ENCODE measurements at places on chromosomes 3 and 15.

DNA sequence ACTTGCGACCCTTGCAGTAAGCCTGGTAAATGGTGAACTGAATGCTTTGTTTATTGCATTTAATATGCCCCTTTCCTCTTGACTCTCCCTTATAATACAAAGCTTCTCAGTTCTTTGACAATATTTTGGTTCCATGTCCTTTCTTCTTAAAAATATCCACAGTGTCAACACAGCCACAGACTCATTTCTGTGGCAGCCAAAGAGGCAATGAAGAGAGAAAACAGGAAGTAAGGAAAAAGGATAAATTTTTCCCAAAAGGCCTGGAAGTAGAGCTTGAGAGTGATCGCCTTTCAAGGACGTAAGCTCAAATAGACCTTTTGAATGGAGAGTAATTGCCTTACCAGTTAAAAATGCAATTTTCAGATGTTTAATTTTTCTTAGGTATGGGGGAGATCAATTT, 59.4 kb downstream of the PEX5L start:
- no peak for DNase-seq

DNA sequence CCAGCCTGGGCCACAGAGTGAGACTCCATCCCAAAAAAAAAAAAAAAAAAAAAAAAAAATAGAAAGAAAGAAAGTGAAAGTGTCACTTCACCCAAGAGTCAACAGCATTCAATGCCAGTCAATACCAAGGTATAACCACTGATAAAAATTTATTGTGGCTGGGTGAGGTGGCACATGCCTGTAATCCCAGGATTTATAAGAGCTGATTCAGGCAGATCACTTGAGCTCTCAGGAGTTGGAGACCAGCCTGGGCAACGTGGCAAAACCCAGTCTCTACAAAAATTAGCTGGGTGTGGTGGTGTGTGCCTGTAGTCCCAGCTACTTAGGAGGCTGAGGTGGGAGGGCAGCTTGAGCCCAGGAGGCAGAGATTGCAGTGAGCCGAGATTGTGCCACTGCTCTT, 46.5 kb upstream of the PIK3CB start:
- DNase-seq, result no peak

GRCh38 chr15:79292011-79292410, 9.5 kb downstream of the ANKRD34C start:
- DNase-seq, result no peak

DNA sequence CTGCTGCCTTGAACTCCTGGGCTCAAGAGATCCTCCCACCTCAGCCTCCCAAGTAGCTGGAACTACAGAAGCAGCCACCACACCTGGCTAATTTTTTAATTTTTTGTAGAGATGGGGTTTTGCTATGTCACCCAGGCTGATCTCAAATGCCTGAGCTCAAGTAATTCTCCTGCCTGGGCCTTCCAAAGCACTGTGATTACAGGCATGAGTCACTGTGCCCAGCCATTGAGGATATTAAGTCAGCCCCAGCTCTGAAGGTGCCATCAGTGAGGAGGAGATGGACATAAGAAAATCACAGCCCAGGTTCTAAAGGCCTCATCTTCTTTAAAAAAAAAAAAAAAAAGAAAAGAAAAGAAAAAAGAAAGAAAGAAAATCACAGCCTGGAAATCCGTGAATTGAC, 26.6 kb upstream of the PSTPIP1 start:
- DNase-seq, result no peak

GRCh38 chr15:94412979-94413746, 181.8 kb downstream of the MCTP2 start:
- DNase-seq, result no peak

DNA sequence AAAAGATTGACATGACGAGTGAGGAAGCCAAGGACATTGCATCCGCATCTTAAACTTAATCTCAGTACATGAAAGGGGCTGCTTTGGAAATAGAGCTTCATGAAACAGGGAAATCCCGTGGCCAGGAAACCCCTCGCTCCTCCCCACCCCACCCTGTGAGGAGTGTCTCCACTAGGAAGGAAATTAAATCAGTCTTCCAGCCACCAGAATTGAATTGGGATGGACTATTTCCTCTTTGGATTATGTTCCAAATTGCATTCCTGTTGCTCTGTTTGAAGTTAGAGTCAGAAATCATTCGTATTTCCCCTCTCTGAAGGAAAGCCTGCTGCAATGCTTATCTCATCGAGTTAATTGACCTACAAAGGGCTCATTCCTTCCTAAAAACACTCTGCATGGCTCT, 35.8 kb downstream of the CLDN11 start:
- DNase-seq, result no peak

DNA sequence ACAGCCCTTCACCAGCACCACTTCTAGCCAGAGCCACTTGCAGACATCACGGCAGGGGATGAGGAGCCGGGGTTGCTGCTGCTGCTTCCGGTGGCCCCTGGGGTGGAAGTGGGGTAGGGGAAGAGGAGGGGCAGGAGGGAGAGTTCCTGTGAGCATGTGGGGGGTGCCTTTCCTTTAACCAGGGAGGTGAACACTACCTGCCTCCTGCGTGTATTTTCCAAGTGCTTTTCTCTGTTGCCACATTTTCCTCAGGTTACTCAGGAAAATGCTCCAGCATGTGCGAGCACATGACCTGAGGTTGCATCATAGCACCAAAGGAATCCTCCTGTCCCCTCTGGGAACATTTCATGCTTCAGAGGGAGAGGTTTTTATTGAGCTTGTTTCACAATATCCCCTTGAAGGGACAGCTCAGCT, 12.2 kb upstream of the SACM1L start:
- DNase-seq, result peak; percentile 39

DNA sequence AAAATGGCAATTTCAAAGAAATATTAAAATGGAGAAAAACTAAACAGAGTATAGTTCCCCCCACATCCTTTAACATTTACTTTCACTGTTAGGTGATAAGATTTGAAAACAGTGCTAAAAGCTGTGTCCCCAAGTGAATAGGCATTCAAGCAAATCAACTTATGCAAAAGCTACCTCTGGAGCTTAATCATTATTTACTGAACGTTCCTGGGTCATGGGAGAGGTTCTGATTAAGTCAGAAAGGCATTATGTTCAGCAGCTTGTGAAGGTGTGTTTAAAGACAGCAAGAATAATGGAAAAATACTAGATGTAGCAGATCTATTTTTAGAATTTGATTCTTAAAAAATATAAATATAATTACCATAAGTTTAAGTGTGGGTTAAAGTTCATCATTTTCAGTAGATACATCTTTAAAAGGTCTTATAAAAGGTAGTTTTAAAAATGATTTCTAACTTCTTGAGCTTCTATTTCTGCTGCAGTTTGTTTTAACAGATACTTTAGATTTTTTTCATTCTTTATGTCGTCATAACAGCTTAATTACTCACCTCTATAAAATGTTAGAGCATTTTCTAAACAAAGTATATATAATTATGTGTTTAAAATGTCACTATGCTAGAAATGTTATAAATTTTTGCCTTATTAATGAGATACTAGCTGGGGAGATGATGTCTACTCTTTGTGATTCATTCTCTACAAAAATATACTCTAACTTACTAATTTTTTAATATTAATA, 127.9 kb downstream of the MITF start:
- DNase-seq, result no peak

DNA sequence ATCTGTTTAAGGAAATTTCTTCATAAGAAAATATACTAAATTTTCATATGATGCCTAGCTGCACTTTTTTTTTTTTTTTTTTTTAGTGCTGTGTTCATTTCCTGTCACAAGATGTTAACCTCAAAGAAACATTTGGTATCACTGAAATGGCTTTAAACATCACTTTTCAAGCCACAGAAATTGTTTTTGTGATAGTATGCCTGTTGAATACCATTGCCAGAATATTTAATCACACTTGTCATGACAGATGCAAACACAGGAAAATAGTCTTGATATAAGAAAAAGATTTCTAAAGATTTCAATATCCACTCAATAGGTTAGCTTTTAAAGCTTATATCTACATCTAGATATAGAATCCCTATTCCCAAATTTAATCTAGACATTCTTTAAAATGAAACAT, 608.5 kb upstream of the AGTR1 start:
- no peak for DNase-seq

GRCh38 chr3:126319701-126320295, 37.4 kb downstream of the KLF15 start:
- no peak for DNase-seq

DNA sequence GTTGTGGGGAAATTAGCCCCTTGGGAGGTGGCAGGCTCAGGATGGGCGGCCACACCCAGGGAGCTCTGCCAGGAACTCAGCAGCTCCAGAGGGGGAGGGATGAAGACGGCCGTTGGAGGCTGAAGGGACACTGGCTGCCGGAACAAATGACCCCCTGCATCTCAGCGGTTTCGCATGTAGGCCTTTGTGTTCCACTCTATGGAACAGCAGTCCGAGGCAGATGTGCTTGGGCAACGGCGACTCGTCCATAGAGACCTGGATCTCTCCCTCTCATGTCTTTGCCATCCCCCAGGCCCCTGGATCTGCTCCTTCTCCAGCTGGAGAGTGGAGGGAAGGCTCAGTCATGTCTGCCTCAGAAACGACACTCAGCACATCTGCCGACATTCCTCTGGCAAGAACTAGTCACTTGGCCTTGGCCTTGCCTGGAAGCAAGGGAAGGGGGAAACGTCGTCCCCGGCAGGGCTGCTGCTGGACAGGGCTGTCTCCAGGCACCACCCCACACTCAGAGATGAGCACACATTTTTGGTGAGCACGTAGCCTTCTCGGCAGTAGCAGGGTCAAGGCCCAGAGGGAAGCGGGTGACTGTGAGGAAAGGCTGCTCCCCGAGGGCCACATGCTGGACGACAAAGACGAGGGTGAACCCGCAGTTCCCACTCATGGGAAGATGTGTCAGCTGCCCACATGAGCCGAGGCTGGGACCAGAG, 83.8 kb downstream of the ASB7 start:
- DNase-seq, result no peak

DNA sequence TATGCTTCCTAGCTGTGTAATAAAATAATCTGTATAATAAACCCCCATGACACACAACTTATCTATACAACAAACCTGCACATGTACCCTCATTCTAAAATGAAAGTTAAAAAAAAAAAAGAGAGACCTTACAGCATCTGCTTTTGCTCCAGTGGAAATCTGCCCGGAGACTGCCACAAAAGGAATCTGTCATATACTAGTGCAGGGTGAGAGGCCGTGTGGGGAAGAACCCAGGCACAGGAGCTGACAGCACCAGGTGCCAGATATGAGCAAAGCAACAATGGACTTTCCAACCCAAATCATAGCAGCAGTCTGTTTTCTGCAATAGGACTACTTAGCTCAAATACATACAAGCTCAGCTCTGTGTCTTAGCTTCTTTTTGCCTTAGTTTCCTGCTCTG, 346.5 kb downstream of the ROBO1 start:
- DNase-seq, result no peak

- no peak for DNase-seq
Observed at GRCh38 chr3:54836871-54837270, 91.0 kb downstream of the LRTM1 start.

DNA sequence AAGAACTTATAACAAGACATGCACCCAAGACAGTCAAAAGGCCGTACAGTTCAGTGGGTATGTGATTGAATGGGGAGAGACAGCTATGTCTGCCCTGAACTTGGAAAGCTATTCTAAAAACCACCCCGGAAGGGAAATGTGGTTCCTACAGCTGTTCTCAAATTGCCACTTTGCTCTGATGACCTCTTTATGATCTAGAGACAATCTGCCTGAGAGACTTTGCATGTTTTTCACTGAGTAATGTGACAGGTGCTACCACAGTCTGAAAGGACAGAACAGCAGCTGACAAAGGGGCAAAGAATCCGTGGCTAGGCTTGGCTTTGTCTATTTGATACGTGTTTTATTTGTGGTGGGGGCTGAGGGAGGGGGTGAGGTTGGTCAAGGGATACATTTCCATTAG, 148.3 kb upstream of the NPHP3 start:
- no peak for DNase-seq

DNA sequence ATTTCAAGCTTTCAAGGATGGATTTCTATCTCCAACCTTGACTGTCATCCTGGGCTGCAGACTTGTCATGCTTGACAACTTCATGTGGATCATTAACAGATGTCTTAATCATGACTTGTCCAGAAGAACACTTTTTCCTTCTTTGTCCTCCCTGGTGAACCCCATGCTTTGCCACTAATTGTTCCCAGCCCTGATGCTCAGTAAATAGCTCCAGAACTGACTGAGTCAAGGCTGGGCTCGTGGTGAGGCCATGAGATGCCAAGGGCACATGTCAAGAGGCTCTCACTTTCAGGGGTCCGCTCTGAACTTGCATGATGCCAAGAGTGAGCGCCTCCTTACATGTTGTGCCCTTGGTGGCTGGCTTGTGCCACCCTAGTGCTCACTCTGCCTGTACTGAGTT, 48.9 kb upstream of the KY start:
- no peak for DNase-seq

DNA sequence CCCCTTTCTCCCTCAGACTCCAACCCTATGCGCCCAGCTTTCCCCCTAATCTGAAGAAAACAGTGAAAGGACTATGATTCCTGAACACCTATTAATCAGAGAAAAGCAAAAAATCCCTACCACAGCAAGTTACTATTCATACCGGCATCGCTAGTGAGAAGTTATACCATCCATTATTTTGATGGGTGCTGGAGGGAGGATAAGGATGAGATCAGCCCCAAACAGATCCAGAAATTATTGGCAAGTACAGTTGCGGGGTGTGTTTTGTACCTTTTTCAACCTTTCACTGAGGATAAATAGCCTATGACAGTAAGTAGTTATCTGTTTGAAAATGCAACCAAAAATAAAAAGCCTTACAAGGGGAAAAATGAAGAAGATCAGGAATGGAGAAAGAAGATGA, 59.9 kb upstream of the ADAMTS9 start:
- no peak for DNase-seq

GRCh38 chr15:96144734-96145133, 185.8 kb upstream of the NR2F2 start:
- no peak for DNase-seq

DNA sequence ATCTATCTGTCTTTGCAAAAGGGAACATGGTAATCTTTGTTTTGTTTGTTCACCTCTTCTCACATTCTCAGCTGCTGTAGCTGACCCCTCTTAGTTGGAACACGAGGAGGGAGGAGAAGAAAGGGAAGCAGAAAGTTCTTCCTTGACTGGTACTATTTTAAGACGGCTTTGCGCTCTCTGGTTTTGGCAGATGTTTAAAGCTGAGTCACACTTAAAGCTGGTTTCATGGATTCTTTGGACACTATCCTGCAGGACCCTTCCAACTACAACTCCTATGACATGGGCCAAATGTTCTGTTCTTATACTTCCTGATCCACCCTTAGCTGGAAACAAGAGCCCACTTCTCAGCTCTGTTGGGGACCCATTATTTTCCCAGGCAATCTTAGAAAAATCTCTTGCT, 40.6 kb upstream of the FXR1 start:
- no peak for DNase-seq

GRCh38 chr3:105394177-105394576, 27.5 kb downstream of the ALCAM start:
- DNase-seq, result no peak

GRCh38 chr3:149366031-149366430, 11.4 kb downstream of the TM4SF1 start:
- DNase-seq, result no peak

- DNase-seq, result no peak
Observed at GRCh38 chr3:32901005-32901932, 50.2 kb upstream of the CCR4 start.

Measured in stimulated activated CD8-positive, alpha-beta memory T cell treated with anti-CD3 and anti-CD28 coated beads, Interleukin-12 subunit alpha, Interleukin-12 subunit beta, amount 100 ng/mL, for 1 hour (primary cell).